ENCODE measurements at places on chromosomes 7 and 10. TPM values are rescaled to one million over a fixed set of nuclear protein-coding genes. Genes with fewer than 3 reads are reported as not detected.

FOXI2 gene
- total RNA-seq = not detected

MRLN gene
- not detected for total RNA-seq

BICC1 gene
- total RNA-seq = 72.9 TPM

AKR1D1 gene
- total RNA-seq = not detected

NKX2-3 gene
- total RNA-seq = not detected

PDE1C gene
- 0.50 TPM for total RNA-seq

STOX1 gene
- total RNA-seq = not detected

CUEDC2 gene
- 78.4 TPM for total RNA-seq

SUV39H2 gene
- 12.4 TPM for total RNA-seq

TPK1 gene
- 5.3 TPM for total RNA-seq

DDX50 gene
- 64.8 TPM for total RNA-seq

C10orf53 gene
- total RNA-seq = not detected

METTL27 gene
- 36.6 TPM for total RNA-seq

MYOZ1 gene
- 0.33 TPM for total RNA-seq

TLX1 gene
- total RNA-seq = not detected

ASB10 gene
- total RNA-seq = not detected

VCL gene
- 261 TPM for total RNA-seq

ACHE gene
- 2.2 TPM for total RNA-seq

AOAH gene
- total RNA-seq = not detected

CDH23 gene
- 0.17 TPM for total RNA-seq

IDI2 gene
- not detected for total RNA-seq

CDHR3 gene
- 12.9 TPM for total RNA-seq

SOSTDC1 gene
- 0.15 TPM for total RNA-seq

LSM8 gene
- 34.8 TPM for total RNA-seq

PCBD1 gene
- 59.7 TPM for total RNA-seq

CPA1 gene
- total RNA-seq = not detected

PDE6C gene
- not detected for total RNA-seq

STEAP4 gene
- 1.7 TPM for total RNA-seq

ZNF804B gene
- not detected for total RNA-seq

ZNF239 gene
- total RNA-seq = 5.5 TPM

TDRD1 gene
- 0.50 TPM for total RNA-seq

GAD2 gene
- not detected for total RNA-seq

BMPER gene
- total RNA-seq = 11.2 TPM

COL13A1 gene
- total RNA-seq = 21.5 TPM

SPDYE11 gene
- total RNA-seq = under 0.01 TPM

TMEM213 gene
- not detected for total RNA-seq

LLCFC1 gene
- not detected for total RNA-seq

GPR26 gene
- total RNA-seq = not detected

SLC13A1 gene
- total RNA-seq = not detected

MNX1 gene
- total RNA-seq = not detected

HUS1 gene
- 17.2 TPM for total RNA-seq

RNLS gene
- 32.7 TPM for total RNA-seq

CPA4 gene
- 8.4 TPM for total RNA-seq

All from smooth muscle cell of trachea (primary cell).